Stimulated activated naive CD4-positive, alpha-beta T cell treated with Interleukin-2 at 50 U/mL for 16 hours (primary cell): ENCODE measurements at places on chromosomes 3 and 15.

GRCh38 chr3:51340013-51340829, 44.9 kb upstream of the MANF start:
- no peak for DNase-seq

- no peak for DNase-seq
Observed at GRCh38 chr3:104676241-104676640, 690.5 kb upstream of the ALCAM start.

GRCh38 chr3:51375136-51375535, 10.0 kb upstream of the MANF start:
- DNase-seq, result no peak

GRCh38 chr15:83108266-83109219, 1.1 kb downstream of the TM6SF1 start:
- DNase-seq, result no peak

GRCh38 chr15:86316726-86317383, 237.2 kb downstream of the AGBL1 start:
- DNase-seq, result no peak

DNA sequence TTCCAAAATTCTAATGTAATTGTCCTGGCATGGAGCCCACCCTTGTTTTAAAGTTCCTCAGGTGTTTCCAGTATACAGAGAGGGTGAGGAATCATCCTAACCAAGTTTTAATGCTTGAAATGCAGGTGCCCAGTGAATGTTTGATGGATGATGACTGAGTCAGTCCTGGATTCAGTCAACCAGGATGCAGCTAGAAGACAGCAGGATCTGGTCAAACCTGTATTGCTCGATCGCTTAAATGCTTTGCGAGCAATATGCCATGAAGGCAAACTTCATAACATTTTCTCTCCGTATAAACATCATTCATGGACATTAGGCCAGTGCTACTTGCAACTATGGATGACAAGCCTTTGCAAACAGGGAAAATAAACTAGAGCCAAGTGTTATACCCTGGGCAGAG, 591.2 kb downstream of the RSL24D1 start:
- no peak for DNase-seq
